ENCODE measurements at places on chromosomes 3 and 15.

DNA sequence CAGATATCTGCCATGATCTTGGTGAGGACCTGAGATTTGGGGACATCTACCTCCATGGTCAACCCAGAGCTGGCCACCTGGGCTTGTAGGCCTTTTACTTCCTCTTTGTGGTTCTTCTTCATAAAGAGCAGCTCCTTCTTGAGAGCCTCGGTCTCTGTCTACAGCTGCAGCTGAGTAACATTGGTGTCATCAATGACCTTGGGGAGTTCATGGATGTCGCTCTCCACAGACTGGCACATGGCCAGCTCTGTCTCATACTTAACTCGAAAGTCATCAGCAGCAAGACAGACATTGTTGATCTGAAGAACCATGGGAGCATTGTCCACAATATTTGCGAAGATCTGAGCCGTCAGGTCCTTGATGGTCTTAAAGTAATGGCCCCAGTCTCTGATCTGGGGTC is 15.7 kb upstream of the RASA2 start:
- DNase-seq, result no peak

DNA sequence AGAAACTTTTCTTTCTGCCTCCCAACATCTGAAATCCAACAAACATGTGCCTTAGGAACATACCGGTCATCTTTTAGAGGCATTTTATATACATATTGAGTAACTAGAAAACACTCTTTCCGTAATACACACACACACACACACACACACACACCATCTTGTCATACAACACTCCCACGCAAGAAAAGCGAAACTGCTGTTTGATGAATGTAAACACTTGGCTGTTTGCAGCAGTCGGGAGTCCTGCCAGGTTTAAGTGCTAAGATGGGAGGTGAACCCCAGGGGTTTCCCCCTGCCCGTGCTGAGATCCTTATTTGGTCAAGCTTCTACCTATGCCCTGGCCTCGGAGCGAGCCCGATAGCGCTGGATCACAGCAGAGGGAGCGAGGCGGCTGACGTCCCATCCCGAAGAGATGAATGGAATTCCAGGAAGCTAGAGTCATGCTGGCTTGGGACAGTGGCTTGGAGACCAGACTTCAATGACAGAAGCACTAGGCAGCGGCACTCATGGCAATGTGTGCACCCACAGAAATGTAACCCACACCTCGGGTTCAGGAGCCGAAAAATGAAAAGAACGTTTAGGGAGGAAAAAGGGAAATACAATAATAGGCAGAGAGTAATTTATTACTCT is 1.3 kb upstream of the THBS1 start:
- no peak for DNase-seq

DNA sequence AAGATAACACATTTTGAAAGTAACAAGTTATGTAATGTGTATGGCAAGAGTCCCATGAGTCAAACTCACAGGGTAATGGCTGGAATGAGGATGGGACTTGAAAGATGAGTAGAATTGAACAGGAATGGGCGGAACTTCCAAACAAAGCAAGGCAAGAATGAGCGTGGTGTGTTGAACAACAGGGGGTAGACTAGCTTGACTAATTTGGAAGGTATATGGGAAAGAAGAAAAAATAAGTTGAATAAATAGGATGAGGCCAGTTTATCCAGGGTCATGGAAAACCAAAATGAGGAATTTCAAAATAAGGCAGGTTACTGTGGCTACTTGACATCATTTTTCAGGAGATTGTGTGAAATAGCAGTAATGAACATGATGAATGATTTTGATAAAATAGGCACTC is 2.5 kb upstream of the DPH6 start:
- DNase-seq, result no peak

DNA sequence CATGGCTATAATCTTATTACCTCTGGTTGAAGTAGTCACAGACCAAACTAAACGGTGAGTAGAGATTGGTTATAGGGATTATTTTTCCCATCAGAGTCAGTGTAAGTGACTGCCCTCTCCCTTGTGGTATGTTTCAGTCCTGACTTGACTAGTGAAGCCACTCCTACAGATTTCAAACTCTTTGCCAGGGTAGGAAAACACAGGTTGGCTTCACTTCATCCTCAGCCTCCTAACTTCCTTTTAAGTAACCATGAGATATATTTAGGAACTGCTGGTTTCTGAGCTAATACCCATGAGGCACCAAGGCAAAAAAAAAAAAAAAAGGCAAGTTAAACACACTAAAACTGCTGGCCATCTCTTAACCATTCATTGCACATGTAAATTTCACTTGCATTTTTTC is 349.2 kb upstream of the MCTP2 start:
- no peak for DNase-seq

GRCh38 chr15:38991126-38991525 is 426.5 kb upstream of the RASGRP1 start:
- DNase-seq, result no peak

DNA sequence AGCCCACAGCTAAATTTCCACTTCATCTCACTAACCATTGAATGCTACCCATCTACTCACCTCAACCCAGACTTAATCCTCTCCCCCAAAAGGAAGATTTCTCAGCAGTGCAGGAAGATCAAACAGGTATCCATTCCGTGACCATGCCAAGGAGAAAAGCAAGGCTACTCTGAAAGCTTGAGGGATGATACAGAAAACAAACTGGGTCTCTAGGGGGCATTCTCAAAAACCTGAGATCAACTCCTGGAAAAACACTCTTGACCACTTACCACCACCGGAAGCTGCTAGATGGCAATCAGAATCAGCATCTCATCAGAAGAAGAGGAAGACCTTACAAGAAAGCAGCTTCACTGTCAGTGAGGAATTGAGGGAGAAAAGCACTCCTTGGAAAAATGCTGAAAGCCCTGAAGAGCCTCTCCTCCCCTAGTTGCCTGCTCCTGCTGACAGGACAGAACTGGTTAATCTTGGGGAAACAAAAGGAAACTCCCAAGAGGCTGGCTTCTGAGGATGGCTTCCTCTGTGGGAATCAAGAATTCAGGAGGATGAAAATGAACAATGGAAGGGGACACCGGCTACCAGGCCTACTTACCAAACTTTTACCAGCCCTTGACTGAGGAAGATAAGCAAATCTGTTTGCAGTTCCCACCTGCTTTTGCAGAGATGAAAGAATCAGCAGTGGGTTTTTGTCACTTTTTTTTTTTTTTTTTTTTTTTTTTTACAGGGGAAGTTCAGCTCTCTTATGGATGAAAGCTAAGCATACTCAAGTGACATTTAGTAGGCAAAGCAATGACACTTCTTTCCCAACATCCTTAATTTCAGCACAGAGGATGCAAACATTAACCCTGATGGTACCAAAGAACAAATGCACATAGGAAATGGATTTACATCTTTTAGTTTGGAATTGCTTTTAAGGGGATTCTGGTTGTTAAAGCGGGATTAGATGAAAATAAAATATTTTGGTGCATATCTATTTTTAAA is at the start of gene ATP8B4:
ATP8B4 (minus strand) TSS at position 171 of the 978 bp plus-strand sequence. CDS start 12,267 bp downstream, outside the sequence.
- DNase-seq, result no peak

- DNase-seq, result no peak
These were observed 81.4 kb downstream of the MBNL1 start for GRCh38 chr3:152350139-152350538.

DNA sequence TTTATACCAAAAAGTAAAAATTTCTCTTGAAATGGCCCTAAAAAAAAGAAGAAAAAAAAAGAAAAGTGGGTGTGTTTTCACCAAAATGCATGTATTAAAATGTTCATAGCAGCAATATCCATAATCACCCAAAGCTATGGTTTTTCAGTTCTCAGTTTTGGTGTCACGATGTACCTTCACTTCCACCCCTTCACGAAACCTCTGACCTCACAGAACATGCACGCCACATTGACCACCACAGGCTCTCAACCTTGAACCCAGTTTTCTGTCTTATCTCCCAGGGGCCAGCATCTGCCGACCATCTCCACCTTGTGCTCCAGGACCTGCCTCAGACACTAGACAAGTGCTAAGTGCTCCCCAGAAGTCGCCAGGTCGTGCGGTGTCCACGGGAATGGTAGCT is 30.4 kb downstream of the COLQ start:
- no peak for DNase-seq

- no peak for DNase-seq
These were observed 199.4 kb downstream of the OCA2 start for GRCh38 chr15:27899583-27900285.

DNA sequence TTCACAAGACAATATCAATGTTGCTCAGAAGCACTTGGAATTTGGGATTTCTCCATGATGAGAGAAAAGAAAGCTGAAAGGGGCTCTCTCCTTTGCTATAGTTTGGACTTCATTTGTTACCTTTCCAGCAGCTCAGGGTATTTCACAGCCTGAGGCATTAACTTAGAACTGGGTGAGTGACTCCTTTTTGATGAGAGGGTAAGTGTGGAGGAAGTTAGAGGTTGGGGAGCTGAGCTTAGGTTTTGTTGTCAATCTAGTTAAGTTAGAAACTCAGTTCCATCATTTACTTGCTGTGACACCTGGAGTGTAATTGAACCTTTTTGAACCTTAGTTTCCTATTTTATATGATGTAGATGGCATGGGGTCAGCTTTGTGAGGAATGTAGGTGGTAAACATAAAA is 359.1 kb downstream of the PDCD6IP start:
- DNase-seq, result no peak

DNA sequence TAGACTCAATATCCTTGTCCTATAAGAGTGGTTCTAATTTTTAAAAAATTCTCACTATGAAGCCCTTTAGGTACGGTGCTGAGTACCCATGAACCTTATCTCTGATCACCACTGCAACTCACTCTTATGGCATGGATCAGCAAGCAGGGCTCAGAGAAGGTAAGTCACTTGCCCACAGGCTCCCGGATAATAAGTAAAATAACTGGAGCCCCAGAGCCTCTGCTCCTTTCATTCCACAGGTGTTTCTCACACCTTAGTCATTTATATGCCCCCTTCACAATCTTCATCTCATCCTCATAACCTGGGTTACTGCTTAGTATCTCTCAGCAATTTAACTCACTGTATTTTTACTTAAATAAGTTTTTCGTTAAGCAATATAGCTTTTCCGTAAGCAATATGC is 28.4 kb upstream of the AKAP13 start:
- DNase-seq, result no peak

- DNase-seq, result no peak
These were observed 295.6 kb downstream of the ZBBX start for GRCh38 chr3:167084545-167084944.

GRCh38 chr3:59553076-59553475 is 503.3 kb upstream of the CFAP20DC start:
- DNase-seq, result no peak

DNA sequence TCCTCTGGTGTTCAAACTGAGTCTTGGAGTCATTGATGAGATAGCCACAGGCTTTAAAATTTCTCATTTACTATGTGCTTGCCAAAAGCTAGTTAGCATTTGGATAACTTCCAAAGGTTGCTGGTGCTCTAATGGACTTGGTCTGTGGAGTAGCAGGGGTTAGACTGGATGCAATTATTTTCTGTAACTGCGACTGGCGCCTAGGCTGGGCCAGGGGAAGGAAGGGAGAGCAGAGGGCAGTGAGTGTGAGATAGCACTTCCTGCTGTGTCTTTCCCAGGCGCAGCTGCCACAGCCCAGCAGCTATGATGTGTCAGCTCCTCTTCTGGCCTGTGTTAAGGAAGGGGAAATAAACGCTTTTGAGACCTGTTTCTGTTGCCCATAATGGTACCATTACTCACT is 98.6 kb downstream of the MYRIP start:
- no peak for DNase-seq

DNA sequence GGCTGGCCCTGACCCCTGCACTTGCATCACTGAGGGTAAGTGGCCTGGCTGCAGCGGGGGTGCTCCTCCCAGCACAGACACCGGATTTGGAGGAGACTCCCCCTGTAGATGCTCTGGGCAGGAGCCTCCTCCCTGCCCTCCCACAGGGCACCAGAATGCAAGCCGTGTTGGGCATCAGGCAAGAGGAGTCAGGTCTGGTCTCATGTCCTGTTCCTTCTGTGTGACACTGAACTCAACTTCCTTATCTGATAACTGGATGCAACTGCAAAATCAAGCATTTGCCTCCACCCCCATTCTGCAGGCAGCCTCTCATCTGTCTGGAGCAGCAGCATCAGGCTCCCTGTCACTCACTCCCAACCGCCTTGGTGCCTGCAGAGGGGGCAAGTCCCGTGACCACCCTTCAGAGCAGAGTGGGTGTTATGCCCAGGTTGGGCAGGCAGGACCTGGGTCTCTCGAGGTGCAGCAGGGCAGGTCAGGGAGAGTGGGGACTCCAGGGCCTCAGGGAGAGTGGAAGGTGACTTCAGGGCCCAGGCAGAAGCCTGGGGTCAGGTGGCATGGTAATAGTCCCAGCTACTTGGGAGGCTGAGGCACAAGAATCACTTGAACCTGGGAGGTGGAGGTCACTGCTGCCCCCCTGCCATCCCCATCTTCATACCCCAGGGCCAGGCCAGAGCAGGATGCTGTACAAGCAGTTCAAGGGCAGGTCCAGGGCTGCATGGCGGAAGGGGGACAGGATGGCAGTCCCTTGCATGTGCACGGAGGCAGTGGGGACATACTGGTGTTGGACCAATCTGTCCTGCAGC is 10.5 kb upstream of the RPL29 start:
- DNase-seq, result no peak

GRCh38 chr15:59148153-59148833 is 43.3 kb downstream of the CCNB2 start:
- no peak for DNase-seq

- DNase-seq, result no peak
These were observed 278.9 kb downstream of the ULK4 start for GRCh38 chr3:41682996-41683395.

- no peak for DNase-seq
These were observed 1066.5 kb downstream of the PLOD2 start for GRCh38 chr3:145094355-145094941.

All from cortex of kidney (tissue), 1 donor.